ENCODE measurements at places on chromosomes 13 and 19.

GRCh38 chr13:37148501-37148900 is 43.0 kb upstream of the CSNK1A1L start:
- no peak for DNase-seq

- no peak for DNase-seq
Measured at GRCh38 chr19:27846944-27847343, 1366.0 kb downstream of the UQCRFS1 start.

DNA sequence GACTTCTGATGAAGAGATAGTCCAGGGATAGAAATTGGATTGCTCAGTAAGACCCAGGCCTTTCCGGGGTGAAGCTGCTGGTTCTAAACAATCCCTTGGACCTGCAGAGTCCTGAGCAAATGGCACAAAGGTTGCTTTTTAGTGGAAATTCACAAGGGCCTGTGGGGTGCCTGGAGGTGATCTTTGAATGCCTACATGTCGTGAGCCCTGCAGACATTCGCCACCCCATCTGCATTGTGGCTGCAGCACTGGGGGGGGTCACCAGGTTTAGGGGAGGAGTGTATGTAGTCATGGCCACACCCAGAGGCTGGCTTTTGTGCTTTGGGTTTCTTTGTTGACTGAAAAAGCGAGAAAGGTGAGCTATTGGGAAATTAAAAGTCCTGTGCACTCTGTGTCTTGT is 41.4 kb downstream of the SLC7A9 start:
- no peak for DNase-seq

GRCh38 chr19:44848036-44848811 is 2.1 kb downstream of the NECTIN2 start:
- peak; percentile 76 for DNase-seq

DNA sequence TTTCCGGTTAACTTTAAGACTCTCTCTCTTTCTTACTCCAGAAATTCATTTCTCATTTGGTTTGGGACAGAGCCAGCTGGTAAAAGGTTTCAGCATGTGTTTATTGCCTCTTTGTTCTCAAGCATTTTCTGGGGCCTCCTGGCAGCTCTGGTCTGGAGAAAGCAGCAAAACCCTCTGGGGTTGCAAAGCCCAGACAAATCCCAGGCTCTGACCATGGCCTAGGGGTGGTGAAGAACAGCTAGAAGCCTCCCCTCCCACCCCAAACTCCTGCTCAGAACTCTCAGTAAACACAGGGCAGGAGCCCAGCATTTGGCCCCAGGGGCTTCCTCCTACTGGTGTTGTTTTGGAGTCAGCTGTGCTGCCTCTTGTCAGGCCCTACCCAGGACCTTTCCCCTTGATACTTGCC is 124.2 kb upstream of the SERP2 start:
- DNase-seq: peak; percentile 39

DNA sequence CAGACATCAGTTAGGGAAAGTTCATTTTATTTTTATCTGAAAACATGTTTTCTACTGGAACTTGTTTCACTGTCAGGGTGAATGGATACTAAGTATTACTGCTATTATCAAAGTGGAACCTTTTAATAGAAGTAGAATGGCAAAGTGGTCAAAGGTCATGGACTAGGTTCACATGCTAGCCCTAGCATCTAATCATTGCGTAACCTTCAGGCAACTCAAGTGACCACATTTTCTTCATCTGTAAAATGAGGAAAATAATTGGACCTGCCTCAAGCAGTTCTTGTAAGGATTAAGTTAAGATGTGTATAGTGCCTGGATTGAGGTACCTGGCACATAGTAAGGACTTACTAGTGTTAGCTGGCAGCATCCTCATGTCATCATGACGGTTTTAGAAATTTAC is 5.0 kb downstream of the ZFP28 start:
- no peak for DNase-seq

- no peak for DNase-seq
Measured at GRCh38 chr13:41648314-41648935, 191.1 kb downstream of the RGCC start.

DNA sequence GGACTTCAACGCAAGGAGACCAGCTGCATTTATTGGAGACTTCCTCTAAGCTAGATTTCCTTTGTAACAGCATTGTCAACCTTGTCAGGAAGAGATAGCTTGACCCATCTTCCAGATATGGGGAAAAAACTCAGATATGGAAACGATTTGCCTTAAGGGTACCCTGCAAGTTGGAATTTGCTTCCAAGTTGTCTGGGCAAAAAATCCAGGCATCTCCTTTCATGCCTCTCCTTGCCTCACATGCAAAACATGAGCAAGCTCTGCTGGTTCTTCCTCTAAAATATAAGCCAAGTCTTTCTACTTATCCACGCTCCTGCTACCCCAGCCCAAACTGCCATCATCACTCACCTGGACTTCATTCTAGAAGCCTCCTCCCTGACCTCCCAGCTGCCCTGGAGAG is 6.4 kb upstream of the DNMT1 start:
- no peak for DNase-seq

- no peak for DNase-seq
Measured at GRCh38 chr13:94351292-94351990, 128.0 kb downstream of the DCT start.

DNA sequence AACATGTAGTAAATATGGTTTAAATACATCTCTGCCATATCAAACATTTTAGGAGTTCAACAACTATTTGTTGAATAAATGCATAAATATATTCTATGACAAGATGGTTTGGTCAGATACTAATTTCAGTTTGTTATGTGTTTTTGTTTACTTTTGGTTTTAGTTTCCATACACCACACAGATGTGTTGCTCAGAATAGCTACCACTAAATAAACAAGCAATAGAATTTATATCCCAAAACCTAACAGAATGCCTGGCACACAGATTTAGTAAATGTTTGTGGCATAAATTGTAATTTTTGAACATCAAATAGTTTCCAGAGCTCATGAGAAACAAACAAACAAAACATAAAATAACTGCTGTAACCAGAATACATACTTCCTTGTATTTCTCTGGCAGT is 126.8 kb upstream of the ATXN8OS start:
- DNase-seq: no peak

GRCh38 chr19:12666265-12667048 is at the start of the genes MAN2B1 and WDR83:
MAN2B1 (minus strand) TSS chr19:12666742; CDS start chr19:12666701, 41 bp downstream.
WDR83 (plus strand) TSS chr19:12666807; CDS start chr19:12669791, 2,984 bp downstream.
- DNase-seq: peak; percentile 90

- DNase-seq: no peak
Measured at GRCh38 chr13:30156270-30156669, 151.1 kb downstream of the KATNAL1 start.

- no peak for DNase-seq
Measured at GRCh38 chr13:110373617-110374016, 66.5 kb downstream of the COL4A2 start.

All from right kidney (tissue), 9 donors.